CD8-positive, alpha-beta T cell (primary cell): ENCODE measurements at places on chromosomes 3 and 15.

- no peak for DNase-seq
Observed at GRCh38 chr3:129393271-129393670, 35.2 kb downstream of the EFCAB12 start.

DNA sequence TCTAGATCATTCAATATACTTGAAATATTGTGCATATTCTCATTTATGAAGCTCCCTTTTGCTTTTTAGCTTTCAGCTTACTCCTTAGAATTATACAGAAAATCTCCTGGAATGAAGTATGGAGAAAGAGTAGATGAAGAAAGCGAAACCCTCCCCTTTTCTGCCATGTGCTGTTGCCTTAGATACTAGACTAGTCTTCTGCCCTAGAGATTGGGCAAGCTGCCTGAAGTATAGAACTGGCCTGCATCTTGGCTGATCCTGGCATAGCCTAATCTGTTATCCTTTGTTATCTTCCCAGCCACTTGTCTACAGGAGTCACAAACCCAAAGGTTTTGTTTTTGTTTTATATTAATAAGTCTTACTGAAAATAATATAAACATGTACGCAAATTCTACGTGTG is 138.8 kb downstream of the RBPMS2 start:
- DNase-seq, result no peak

GRCh38 chr15:43991206-43991605 is 164.4 kb downstream of the WDR76 start:
- DNase-seq, result no peak

GRCh38 chr15:47820747-47821319 is 103.5 kb downstream of the SEMA6D start:
- DNase-seq, result no peak

DNA sequence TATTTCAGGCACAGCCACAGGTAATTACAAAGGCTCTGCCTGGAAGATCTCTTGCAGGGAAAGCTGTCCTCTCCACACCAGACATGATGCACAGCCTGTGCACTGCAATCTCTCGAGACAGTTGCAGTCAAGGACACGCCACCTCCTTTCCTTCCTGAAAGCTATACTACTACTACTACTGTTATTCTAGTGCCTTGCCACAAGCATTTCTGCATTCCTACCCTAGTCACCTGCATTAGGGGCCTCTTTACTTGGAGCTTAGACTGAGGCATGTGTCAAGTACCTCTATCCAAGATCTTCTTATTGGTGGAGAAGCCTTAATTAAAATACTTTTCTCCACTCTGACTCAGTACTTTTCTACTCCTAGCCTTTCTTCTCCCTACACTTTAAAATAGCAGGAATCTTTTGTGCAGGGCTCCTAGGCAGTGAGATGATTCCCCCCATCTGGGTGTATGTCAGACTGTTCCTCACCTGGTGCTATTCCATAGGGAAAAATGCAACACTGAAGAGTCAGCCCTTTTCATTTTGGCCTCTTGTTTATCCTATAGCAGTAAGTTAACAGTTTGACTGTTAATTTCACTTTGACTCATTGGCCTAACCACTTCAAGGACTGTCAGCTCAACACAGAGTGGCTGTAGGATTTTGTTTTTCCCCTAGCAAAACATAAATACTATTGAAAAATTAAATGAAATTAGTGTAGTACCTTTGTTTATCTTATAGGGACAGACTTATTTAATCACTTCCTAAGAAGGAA is 78.9 kb downstream of the ESYT3 start:
- no peak for DNase-seq

DNA sequence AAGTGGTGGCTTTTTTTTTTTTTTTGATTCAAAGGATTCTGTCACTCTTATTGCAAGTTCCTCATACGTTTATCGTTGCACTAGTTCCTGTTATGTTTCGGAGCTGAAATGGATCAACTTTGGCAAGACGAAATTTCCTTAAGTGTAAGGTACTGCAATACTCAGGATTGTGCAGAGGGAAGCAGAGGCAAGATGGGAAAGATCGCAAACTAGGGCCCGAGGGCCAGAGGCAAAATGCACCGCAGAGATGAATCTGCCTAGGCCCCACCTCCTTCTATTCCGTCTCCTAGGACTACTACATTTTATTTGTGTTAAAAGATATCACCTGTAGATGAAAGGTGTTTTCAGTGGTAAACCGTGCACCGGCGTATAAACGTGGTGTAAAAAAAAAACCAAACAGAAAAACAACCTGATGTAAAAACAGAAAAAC is 331 bp downstream of the RNU6-1 start:
- DNase-seq, result peak; percentile 63

- DNase-seq, result no peak
Observed at GRCh38 chr3:113051787-113052186, 61.0 kb downstream of the GTPBP8 start.

DNA sequence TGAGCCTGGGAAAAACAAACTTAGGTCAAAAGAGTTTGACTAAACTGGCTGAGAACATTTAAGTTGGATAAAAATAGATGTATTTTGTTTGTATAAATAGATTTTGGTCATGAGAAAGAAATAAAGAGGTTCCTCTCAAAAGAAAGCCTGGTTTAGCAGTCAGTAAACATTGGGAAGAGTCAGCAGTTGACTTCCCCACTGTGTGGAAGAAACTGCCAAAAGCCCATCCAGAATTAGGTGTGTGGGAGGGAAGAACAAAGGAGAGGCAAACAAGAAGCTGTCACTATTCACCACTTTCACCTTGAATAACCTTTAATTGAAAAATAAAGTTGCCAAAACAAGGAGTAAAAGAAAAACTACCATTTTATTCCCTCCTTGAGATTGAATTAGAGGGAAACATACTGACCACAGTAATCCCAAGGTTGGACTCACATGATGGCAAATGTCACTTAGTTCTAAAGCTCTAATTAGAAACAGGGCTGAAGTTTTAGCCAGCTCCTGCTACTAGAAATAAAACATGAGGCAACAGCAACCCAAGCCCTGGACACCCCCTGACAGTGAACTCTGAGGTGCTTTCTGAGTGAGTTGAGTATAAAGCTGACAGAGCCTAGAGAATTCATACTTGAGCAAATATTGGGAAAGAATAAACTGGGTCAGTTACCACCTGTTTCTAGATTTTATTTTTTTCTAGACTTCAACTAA is 139.3 kb downstream of the SERPINI1 start:
- no peak for DNase-seq

DNA sequence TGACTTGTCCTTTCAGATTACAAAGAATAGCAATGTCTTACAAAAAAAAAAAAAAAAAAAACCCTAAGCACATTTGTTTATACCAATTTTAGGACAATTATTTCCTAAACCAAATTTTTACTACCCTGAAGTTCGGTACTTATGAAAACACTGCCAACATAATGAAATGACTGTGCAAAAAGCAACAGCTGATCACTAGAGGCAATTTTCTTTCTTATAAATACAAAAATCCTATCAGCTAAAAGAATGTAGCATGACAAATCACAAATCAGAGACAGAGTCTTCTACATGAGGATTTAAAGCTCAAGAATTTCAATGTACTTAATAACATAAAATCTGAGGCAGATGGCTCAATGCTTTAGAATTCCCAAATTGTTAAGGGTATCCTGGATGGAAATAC is 191.8 kb downstream of the MAGI1 start:
- no peak for DNase-seq

DNA sequence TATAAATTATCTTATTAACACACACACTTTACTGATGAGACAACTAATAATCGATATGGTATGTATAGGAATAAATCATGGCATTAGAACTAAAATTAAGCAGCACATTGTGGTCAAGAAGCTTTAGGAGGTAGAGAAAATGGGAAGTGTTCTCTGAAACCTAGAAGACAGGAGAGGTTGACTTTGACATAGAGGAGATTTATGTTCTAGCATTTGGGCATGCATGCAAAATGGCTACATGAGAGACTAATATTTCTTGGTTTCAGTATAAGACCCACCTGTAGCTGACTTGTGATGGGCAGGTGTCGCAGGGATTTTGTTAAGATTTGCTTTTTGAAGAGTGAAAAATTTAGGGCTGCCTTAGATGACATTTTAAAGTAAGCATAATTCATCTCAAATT is 209.7 kb upstream of the POU1F1 start:
- no peak for DNase-seq

GRCh38 chr3:194598771-194599557 is 34.3 kb downstream of the TMEM44 start:
- no peak for DNase-seq

- no peak for DNase-seq
Observed at GRCh38 chr15:90870354-90871138, 2.2 kb downstream of the FURIN start.

DNA sequence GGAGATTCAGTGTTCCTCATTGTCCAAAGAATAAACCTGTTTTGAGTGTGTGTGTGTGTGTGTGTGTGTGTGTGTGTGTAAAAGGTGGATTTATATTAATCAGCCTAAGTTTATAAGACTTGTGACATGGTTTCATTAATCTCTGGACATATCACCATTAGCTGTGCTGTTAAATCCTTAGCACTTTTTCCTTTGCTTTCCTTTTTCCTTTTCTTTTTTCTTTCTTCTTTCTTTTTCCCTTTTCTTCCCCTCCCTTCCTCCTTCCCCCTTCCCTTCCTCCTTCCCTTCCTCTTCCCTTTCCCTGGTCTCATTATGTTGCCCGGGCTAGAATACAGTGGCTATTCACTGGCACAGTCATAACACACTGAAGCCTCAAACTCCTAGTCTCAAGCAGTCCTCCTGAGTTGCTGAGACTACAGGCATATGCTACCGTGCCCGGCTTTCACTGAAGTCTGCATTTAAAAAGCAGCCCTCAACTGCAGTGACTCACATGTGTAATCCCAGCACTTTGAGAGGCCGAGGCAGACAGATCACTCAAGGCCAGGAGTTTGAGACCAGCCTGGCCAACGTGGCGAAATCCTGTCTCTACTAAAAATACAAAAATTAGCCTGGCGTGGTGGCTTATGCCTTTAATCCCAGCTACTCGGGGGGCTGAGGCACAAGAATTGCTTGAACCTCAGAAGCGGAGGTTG is 28.6 kb upstream of the ITPKA start:
- DNase-seq, result no peak

GRCh38 chr3:193946945-193947344 is 189.0 kb upstream of the HES1 start:
- no peak for DNase-seq

DNA sequence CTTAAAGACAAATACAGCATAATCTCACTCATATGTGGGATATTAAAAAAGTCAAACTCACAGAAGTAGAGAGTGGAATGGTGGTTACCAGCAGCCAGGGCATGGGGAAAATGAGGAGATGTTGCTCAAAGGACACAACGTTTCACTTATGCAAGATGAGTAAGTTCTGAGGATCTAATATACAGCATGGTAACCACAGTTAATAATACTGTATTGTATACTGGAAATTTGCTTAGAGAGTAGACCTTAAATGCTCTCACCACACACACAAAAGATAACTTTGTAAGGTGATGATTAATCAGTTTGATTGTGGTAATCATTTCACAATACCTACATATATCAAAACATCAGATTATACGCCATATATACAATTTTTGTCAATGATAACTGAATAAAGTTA is 60.0 kb downstream of the MYH15 start:
- no peak for DNase-seq

GRCh38 chr3:188942191-188942590 is 229.6 kb upstream of the TPRG1 start:
- DNase-seq, result no peak

GRCh38 chr3:24390169-24391130 is 104.2 kb downstream of the THRB start:
- DNase-seq, result no peak

DNA sequence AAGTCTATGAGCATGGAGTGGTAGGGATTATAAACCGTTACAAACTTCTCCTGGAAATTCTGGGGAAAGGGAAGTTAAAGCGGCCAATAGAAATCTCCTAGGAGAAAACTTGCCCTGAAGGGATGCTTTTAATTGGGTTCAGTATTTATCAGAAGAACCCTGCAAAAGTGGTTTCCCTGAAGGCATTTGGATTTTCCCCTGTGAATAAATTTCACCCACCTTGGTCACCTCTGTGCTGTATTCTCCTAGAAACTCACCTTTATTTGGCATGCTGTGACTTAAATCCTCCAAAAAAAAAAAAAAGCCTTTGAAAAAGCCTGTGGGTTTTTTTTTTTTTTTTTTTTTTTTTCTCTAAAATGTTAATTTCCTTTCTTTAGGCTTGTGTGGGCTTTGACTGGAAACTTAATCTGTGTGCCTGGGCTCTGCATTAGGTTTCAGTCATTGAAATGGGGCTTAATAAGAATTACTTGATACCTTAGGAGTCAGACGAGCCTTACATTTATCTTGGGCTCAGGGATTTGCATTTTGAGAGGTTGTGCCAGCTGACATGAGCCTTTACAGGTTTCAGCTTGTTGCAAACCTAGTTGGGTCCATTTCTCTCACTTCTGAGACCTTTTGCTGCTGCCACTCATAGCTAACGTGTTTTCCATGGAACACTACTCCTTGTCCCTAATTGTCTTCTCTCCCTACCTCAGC is 22.0 kb downstream of the TGFBR2 start:
- DNase-seq, result no peak

- no peak for DNase-seq
Observed at GRCh38 chr15:84891339-84891738, 6.9 kb downstream of the SLC28A1 start.

- no peak for DNase-seq
Observed at GRCh38 chr3:134864636-134865035, 69.6 kb downstream of the EPHB1 start.

- DNase-seq, result no peak
Observed at GRCh38 chr15:36557364-36557763, 22.1 kb upstream of the CDIN1 start.

- DNase-seq, result no peak
Observed at GRCh38 chr3:127108796-127109195, 84.1 kb upstream of the PRR23E start.

DNA sequence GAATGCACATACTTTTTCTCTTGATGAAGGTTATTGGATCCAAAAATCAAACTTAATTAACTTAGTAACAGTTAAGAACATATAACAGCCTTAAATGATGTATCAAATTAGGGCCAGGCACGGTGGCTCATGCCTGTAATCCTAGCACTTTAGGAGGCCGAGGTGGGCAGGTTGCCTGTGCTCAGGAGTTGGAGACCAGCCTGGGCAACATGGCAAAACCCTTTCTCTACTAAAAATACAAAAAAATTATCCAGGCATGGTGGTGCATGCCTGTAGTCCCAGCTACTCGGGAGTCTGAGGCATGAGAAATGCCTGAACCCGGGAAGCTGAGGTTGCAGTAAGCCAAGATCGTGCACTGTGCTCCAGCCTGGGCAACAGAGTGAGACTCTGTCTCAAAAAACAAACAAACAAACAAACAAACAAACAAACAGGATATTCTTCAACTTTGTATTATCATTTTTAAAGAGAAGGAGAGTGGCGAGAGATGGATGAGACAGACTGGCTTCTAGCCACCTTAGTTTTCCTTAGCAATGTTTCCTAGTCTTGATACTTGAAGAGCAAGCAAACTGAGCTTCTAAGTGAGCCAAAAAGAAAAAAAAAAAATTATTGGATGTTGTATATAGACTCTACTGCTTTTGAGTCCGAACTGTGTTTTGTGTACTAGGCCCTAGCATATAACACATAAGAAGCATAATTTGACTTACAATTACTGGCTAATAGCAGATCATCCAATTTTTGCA is 13.8 kb downstream of the SPRED1 start:
- DNase-seq, result no peak

DNA sequence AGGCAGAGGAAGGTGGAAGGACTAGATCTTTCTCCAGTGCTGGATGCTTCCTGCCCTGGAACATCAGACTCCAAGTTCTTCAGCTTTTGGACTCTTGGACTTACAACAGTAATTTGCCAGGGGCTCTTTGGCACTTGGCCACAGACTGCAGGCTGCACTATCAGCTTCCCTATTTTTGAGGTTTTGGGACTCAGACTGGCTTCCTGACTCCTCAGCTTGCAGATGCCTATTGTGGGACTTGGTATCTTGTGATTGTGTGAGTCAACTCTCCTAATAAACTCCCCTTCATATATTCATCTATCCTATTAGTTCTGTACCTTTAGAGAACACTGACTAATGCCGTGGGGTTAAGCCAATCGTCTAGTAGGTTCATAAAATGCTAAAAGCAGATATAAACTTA is 8.8 kb upstream of the B3GNT5 start:
- DNase-seq, result peak; percentile 16
